ENCODE measurements at places on chromosomes 3 and 15.

DNA sequence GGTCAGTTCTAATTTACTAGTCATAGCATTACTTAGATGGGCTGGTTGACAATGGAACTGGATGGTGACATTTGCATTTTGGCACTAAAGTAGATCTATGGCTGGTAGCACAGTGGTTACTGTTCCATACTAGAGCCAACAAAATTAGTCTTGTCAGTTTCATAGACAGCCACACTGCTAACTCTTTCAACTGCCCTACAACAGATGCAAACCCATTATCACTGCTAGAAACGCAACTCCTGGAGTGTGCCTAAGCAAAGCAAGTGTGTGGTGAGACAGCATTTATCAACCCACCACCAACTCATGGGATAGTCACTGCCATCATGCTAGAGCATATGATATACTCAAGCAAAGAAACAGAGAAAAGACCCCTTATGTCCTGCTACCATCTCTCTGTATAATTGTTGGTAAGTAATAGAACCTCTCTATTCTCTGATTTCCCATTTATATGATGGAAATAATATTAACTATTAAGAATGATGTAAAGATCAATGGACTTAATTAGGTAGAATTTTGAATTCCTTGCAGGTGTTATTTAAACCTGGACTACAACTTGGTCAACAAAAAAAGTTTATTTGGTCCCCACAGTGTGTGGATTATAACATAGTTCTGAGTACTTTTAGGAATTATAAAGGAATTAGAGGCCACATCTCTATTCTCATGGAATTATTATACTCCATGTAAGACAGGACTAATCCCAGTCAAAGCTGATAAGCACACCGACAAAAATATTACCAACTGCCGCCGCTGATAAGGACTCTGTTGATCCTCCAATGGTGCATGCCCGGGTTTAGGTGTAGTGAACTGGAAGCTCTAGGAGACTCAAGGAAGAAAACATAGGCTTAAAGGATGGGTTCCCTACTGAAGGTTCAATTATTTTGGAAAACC is 19.9 kb upstream of the ABHD5 start:
- peak; percentile 81 for DNase-seq

DNA sequence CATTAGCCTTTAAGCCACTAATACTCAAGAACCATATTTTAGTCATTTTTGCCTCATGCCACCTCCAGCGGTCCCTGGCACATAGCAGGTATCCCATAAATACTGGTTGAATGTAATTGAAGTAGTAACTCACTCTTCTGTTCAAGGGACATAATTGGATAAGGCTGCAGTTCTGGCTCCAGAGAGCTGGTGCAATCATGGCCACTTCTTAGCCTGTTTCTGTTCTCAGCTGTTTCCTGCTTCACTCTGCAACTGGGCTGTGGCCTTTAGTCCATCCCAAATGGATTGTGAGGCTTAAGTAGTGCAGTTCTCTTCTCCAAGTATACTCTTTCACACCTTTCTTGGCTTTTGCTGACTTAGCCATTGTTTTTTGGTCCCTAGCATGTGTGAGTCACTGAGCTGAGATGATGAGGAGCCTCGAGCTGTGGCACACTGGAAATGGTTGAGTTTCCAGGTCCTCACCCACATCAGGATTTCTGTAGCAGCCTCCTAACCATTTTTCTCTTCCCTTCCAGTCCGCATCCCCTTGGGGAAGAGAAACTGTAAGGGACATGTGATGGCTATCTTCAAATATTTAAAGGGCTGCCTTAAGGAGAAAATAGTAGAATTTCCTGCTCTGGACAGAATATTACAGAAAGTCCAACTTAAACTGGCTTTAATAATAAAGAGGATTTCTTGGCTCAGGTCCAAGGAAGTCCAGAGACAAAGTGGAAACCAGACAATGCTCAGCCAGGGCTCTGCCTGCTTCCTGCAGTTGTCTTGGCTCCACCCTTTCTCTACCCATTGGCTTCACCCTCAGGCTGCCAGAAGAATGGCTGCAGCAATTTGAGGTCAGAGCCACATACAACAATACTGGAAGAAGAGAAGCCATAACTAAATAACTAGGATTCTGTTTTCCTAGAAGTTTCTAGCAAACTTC is 305.4 kb upstream of the ROPN1 start:
- DNase-seq: no peak

GRCh38 chr3:141350666-141351065 is 17.6 kb upstream of the ZBTB38 start:
- no peak for DNase-seq

GRCh38 chr3:132351222-132351806 is 34.1 kb downstream of the ACP3 start:
- DNase-seq: peak; percentile 49

DNA sequence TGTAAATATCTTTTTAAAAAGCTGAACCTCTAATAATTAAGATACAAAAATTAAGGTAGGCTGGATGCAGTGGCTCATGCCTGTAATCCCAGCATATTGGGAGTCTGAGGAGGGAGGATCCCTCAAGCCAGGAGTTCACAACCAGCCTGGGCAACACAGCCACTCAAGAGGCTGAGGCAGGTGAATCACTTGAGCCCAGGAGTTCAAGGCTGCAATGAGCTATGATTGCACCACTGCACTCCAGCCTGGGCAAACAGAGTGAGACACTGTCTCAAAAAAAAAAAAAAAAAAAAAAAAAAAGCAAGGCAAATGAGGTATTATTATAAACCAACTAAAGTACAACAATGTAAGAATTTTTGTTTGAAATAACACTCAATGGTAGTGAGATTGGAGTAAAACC is 47.6 kb downstream of the EFHB start:
- no peak for DNase-seq

GRCh38 chr3:46460051-46460450 is 4.7 kb downstream of the LTF start:
- DNase-seq: no peak

DNA sequence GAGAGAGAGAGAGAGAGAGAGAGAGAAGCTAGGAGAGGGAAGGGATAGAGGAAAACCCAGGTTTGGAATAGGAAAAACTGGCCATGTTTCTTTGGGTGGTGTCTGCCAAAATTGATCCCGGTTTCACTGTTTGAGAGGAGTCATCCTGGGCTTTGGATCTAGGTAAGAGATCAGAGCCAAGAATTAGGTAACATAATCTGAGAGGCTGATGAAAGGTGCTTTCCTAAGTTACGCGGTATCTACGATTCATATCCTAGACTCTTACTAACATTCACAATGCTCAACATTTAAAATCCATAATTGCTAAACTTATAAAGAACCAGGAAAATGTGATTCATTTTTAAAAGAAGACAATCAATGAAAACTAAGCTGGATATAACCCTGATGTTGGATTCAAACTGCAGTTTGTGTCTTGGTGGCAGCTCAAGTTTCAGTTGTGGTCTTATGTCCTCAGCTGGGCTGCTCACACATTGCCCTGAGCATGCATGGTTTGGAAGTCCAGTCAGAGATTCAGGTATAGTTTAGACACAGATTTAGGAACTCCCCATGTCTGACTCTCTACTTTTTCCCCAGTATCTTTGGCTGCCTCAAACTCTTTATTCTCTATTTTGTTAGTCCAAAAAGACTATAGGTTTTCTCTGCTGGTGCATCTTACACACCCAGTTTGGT is 42.5 kb upstream of the FMN1 start:
- DNase-seq: no peak

DNA sequence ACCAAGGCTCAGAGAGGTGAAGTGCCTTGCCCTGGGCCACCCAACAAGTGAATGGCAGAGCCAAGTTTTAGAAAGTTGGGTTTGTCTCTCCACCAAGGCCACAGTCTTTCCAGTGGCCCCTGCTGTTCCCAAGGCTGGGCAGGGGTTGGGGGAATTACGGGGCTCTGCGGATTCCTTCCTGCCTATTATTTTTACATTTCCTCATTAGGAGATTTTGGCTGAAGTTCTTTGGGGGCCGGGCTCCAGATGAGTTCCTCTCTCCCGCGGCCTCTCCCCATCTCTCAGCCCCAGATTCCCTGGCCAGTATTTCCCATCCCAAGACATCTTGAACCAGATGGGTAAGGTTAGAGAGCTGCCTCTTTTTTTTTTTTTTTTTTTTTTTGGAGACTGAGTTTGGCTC is 44.0 kb upstream of the SMAD6 start:
- no peak for DNase-seq

DNA sequence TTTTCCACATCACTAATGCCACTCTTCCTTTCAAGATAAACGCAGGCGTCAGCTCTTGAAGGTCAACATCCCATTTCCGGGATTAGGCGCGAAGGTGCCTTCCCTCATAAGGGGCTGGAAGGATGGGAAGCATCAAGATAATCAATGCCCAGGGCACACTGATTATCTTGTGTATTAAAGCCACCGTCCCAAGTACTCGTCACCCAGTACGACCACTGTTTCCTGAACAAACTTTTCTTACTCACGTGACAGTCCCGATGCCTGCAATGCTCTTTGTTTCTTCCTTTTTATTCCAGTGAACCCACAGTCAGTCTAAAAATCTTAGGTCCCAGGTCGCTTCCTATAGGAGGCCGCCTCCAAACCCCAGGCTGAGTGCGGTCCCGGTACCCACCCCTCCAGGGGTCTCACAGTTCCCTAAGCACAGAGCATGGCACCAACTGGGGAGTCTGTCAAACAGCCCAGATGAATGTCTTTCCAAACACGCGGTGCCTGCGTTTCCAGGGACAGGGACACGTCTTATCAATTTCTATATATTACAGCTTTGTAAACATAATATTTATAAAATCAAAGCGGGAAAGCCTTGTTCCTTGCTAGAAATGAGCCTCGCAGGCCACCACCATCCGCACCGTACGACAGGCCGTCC is 589 bp downstream of the ANAPC13 start:
- DNase-seq: peak; percentile 64

GRCh38 chr3:133992381-133992780 is 37.3 kb downstream of the SLCO2A1 start:
- DNase-seq: no peak

- DNase-seq: peak; percentile 78
Measured at GRCh38 chr3:72310419-72311380, 525.8 kb upstream of the PROK2 start.

- DNase-seq: no peak
Measured at GRCh38 chr15:25239471-25240345, 199.1 kb downstream of the UBE3A start.

DNA sequence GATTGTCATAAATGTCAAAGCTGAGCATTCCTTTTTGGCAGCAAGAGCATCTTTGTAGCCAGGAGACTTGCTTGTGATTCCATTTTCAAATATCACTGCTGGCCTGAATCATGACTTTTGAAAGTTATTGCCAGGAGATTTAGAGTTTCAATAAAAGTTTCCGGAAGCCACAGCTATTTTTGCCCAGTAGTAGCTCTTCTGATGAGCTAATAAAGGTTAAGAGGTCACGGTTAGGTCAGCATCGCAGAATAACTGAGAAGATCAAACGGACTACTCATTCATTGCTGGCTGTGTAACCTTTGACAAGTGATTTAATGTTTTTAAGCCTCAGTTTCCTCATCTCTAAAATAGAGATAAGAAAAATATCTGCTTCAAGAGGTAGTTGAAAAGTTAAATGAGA is 105.1 kb upstream of the ETV5 start:
- DNase-seq: no peak

- peak; percentile 9 for DNase-seq
Measured at GRCh38 chr15:53976844-53977392, 1.3 kb upstream of the UNC13C start.

- no peak for DNase-seq
Measured at GRCh38 chr3:168709073-168709472, 613.3 kb upstream of the GOLIM4 start.

GRCh38 chr15:30922480-30923311 is 19.0 kb downstream of the FAN1 start:
- DNase-seq: no peak

GRCh38 chr3:45170096-45170495 is 23.9 kb upstream of the CDCP1 start:
- DNase-seq: no peak

GRCh38 chr3:159432682-159433340 is 555.8 kb upstream of the IL12A start:
- DNase-seq: no peak

DNA sequence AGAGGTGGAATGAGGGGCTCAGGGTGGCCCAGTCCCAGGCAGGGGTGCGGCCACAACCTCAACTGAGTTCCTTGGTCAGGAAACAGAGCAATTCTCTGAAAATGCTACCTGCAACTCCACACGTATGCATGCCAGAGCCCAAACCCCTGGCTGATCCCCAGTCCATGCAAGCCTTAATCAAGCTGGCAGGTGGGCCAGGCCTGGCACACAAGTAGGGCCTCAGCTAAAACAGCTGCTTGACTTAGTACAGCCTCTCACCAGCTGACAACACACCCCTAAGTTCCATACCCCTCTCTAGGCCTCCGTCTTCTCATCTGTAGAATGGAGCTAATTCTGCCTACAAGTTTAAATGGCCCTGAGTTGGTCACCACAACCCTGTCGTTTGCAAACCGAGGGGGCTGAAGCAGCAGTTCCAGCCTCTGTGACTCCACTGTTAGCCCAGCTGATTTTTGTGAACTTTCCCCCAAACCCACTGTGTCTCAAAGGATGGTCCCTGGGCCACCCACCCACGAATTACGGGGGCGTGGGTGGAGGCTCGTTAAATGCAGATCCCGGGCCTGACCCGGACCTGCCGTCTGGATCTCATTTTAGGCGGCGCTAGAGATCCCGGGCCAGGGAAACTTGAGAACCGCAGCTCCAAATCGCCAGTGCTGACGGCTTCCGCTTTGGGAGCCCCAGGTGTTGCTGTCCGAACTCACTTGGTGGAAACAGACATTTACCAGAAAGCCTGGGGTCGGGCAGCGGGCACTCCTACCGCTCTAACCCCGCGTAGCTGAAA is 927 bp downstream of the CHDH start:
- peak; percentile 31 for DNase-seq

- no peak for DNase-seq
Measured at GRCh38 chr15:51816611-51817010, 12.8 kb upstream of the TMOD3 start.

DNA sequence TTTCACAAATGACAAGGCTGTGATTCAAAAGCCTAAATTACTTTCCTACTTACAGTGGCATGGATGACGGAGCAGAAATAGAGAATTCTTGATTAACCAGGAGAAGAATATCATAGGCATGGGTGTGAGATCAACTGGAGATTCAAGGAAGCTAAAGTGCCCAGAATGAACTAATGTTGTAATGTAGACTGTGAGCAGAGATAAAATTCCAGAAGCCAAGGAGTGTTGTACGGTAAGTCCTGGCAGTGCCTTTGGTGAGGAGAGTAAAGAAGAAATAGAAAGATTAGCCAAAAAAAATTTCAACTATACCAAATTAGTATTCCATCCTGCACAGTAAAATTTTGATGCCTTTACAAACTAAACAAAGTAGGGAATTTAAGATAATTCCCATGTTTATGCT is 75.9 kb downstream of the ZBTB20 start:
- DNase-seq: no peak

Measured in hematopoietic multipotent progenitor cell treated with erythropoietin and hydrocortisone succinate and interleukin-3 and kit ligand, for 6 days (in vitro differentiated cells).